Thoracic aorta endothelial cell (primary cell): ENCODE measurements at places on chromosomes 3 and 15. TPM values are rescaled to one million over a fixed set of nuclear protein-coding genes. Genes with fewer than 3 reads are reported as not detected.

LTF gene
- 0.14 TPM in 1 of 2 replicates, not detected in the other for total RNA-seq

CD200R1L gene
- total RNA-seq, result not detected in 2 replicates

XCR1 gene
- total RNA-seq, result not detected in 2 replicates

SCN11A gene
- 0.14 and 0.27 TPM in 2 replicates for total RNA-seq

NUP210 gene
- total RNA-seq, result 0.53 and 17.7 TPM in 2 replicates

CPB1 gene
- not detected in 2 replicates for total RNA-seq

EFCC1 gene
- 0.13 and 0.22 TPM in 2 replicates for total RNA-seq

SLC51B gene
- total RNA-seq, result not detected in 2 replicates

PTH1R gene
- total RNA-seq, result 0.36 TPM in 1 of 2 replicates, not detected in the other

COL8A1 gene
- 156 and 212 TPM in 2 replicates for total RNA-seq

ITIH1 gene
- not detected in 2 replicates for total RNA-seq

GPR149 gene
- not detected in 2 replicates for total RNA-seq

ADAMTSL3 gene
- under 0.01 TPM in 2 replicates for total RNA-seq

WDR5B gene
- 5.5 and 5.9 TPM in 2 replicates for total RNA-seq

ZNF660 gene
- 0.50 and 0.53 TPM in 2 replicates for total RNA-seq

MYL3 gene
- total RNA-seq, result not detected in 2 replicates

WDR93 gene
- total RNA-seq, result 0.13 TPM in 1 of 2 replicates, not detected in the other

AADACL2 gene
- total RNA-seq, result not detected in 2 replicates

CD200 gene
- 2.9 and 4.9 TPM in 2 replicates for total RNA-seq

TEX55 gene
- total RNA-seq, result not detected in 2 replicates

GOLGA8S gene
- under 0.01 and 0.07 TPM in 2 replicates for total RNA-seq

FOXL2NB gene
- total RNA-seq, result 0.13 and 0.14 TPM in 2 replicates

SNURF gene
- total RNA-seq, result 11.4 and 13.3 TPM in 2 replicates

GOLGA6L10 gene
- total RNA-seq, result 0.40 and 1.2 TPM in 2 replicates

MLF1 gene
- total RNA-seq, result 4.5 and 6.8 TPM in 2 replicates

SMCO1 gene
- total RNA-seq, result not detected in 2 replicates

C3orf49 gene
- not detected in 2 replicates for total RNA-seq

SPATA12 gene
- total RNA-seq, result 0.07 and 0.13 TPM in 2 replicates

RTP1 gene
- 0.13 TPM in 1 of 2 replicates, not detected in the other for total RNA-seq

ROPN1B gene
- not detected in 2 replicates for total RNA-seq

PATL2 gene
- 0.13 and 0.22 TPM in 2 replicates for total RNA-seq

ADAMTS7 gene
- total RNA-seq, result 7.2 and 18.9 TPM in 2 replicates

CHL1 gene
- total RNA-seq, result not detected in 2 replicates

CHRNA7 gene
- total RNA-seq, result 1.0 and 4.1 TPM in 2 replicates

CCDC54 gene
- not detected in 2 replicates for total RNA-seq

PRR20G gene
- not detected in 2 replicates for total RNA-seq

STRIT1 gene
- not detected in 2 replicates for total RNA-seq

P3H2 gene
- total RNA-seq, result 0.79 and 2.7 TPM in 2 replicates

BFSP2 gene
- total RNA-seq, result not detected in 2 replicates

C3orf80 gene
- not detected in 2 replicates for total RNA-seq

ZNF662 gene
- total RNA-seq, result 1.1 and 2.4 TPM in 2 replicates

PEX11A gene
- total RNA-seq, result 3.1 and 5.2 TPM in 2 replicates

LRRN1 gene
- total RNA-seq, result 0.07 TPM in 1 of 2 replicates, not detected in the other

ABHD5 gene
- 28.4 and 31.1 TPM in 2 replicates for total RNA-seq

TRIM71 gene
- total RNA-seq, result not detected in 2 replicates

PHLDB2 gene
- 93.7 and 117 TPM in 2 replicates for total RNA-seq
